Activated CD8-positive, alpha-beta memory T cell treated with anti-CD3 and anti-CD28 coated beads, Interleukin-2, amount 50 U/mL, for 48 hours (primary cell): ENCODE measurements at places on chromosomes 3 and 15.

DNA sequence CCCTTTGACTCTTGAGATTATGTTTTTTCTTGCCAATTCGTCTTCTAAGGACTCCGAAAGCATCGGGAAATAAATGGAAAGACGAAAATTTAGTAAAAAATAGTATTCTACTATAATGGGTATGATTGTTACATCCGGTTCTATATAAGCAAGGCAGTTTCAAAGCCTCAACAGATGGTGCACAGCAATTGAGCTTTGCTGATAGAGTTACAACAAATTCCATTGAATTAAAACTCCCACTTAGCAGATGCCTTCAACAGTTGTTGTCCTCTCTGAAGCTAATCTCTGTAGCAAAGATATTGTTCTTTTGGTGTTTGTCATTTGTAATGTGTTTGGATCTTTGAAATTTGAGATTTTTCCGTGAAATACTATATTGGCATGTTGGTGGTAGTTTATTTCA is 16.1 kb upstream of the GHSR start:
- DNase-seq, result no peak

DNA sequence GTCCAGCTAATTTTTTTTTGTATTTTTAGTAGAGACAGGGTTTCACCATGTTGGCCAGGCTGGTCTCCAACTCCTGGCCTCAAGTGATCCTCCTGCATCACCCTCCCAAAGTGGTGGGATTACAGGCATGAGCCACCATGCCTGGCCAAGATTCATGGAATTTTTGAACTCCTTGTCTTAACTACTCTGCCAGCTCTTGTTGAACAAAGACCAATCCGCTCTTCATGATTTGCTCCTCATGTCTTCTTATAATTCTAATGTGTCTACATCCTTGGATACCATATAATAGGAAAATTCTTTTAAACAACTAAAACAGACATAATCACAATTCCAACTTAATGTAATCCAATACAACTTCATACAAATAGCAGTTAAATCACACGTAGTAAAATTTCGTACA is 21.3 kb downstream of the UBA5 start:
- no peak for DNase-seq

GRCh38 chr15:76199106-76200082 is 111.9 kb downstream of the ETFA start:
- no peak for DNase-seq

GRCh38 chr3:127628788-127629466 is at the start of gene PODXL2:
PODXL2 (plus strand) TSS chr3:127629185; CDS start chr3:127629220, 35 bp downstream.
- DNase-seq, result no peak

- no peak for DNase-seq
Observed at GRCh38 chr3:111910806-111911205, 51.7 kb downstream of the PHLDB2 start.

DNA sequence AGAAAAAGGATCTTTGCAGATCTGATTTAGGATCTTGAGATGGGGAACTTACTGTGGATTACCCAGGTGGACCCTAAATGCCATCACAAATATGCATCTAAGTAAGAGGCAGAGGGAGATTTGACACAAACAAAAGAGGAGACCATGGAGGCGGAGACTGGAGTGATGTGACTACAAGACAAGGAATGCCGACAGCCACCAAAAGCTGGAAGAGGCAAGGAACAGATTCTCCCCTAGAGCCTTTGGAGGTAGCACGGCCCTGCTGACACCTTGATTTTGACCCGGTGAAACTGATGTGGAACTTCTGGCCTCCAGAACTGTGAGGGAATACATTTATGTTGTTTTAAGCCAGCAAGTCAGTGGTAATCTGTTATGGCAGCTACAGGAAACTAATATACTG is 44.0 kb downstream of the GASK1A start:
- no peak for DNase-seq

DNA sequence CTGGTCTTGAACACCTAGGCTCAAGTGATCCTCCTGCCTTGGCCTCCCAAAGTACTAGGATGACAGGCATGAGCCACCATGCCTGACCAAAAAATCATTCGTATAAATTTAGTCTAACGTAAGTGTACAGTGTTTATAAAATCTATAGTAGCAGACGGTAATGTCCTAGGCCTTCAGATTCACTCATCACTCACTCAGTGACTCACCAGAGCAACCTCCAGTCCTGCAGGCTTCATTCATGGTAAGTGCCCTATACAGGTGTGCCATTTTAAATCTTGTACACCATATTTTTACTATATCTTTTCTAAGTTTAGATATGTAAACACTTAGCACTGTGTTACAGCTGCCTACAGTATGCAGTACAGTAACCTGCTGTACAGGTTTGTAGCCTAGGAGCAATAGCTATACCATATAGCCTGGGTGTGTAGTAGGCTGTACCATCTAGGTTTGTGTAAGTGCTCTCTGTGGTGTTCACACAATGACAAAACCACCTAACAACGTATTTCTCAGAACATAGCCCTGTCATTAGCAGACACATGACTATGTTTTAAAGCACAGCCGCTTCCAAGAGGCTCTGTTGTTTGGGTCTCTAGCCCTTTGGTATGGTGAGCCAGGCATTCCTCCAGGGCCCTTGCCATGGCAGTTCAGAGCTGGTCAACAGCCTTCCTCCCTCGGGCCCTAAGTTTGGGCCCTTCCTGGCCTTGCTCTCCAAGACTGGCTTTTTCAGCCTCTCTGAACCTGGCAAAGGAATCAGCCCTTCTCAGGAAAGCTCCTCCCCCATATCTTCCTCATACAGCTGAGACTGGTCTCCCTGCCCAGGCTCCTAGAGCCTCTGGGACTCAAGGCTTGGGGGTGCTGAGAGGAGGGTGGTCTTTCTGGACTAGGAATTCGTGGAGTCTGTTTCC is 1.9 kb upstream of the CCDC9B start:
- DNase-seq, result no peak

DNA sequence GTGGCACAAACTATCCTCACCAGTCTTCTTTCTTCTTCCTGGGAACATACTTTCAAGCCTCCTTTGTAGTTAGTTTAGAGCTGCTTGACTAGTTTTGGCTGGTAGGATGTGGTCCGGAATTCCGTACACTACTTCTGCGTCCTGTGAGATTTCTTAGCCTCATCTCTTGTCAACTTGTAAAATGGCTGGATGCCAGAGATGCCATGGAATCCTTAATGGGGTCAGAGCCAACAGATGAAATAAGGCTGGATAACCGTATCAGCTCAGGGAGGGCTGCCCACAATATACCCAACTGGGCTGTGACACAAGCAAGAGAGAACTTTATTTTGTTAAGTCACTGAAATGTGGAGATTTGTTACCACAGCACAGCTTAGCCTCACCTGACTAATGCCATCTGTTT is 466.9 kb upstream of the MDFIC2 start:
- DNase-seq, result no peak

GRCh38 chr15:61489571-61489970 is 260.5 kb upstream of the RORA start:
- DNase-seq, result no peak

DNA sequence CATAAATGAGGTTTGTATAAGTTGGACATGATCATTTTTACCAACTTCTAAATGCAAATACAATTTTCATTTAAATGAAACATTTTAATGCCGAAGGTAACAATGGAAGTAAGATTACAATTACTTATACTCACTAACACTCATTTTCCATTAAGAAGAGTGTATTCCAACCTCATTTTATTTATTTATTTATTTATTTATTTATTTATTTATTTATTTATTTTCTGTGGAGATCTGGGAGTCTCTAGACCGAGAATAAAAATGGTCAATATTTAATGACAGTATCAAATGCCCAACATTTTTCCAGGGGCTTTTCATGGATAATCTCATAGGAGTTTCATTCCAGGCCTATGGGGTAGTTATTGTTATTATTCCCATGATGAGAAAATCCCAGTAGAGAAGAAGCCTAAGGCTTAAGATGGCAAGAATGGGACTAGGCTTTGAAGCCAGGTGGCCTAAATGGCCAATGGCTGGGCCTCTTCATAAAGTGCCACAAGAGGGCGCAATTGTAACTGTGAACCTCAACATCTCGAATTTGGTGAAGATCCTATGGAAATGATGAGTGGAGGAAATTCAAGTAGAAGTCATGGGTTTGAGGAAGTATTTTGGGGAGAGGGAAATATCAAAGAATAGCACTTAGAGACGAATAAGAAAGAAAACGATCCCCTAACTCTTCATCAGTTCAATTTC is 21.3 kb downstream of the VGLL3 start:
- DNase-seq, result no peak

- DNase-seq, result no peak
Observed at GRCh38 chr3:89300981-89301380, 193.6 kb downstream of the EPHA3 start.

GRCh38 chr3:127796831-127797150 is 25.5 kb downstream of the MGLL start:
- DNase-seq, result no peak

DNA sequence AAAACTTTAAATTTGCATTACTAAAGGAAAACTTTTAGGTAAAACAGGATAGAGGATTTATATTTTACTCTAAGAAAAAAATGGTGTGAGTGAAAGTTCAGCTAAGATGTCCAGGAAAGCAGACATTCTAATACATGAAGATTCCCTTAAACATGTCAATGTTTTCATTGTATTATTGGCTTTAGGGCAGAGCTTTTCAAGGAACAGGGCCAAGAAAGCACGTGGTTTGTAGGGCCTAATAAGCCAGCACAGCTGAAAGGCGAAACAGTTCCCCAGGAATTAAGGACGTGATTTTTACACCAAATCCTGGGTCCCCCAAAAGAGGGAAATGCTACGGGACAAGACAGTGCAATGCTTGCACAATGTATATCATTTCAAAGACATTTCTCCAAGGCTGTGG is 48.6 kb upstream of the MKRN3 start:
- no peak for DNase-seq

GRCh38 chr15:25743548-25744275 is 119.4 kb downstream of the ATP10A start:
- DNase-seq, result no peak

GRCh38 chr15:59150185-59150584 is 45.2 kb downstream of the CCNB2 start:
- DNase-seq, result no peak

DNA sequence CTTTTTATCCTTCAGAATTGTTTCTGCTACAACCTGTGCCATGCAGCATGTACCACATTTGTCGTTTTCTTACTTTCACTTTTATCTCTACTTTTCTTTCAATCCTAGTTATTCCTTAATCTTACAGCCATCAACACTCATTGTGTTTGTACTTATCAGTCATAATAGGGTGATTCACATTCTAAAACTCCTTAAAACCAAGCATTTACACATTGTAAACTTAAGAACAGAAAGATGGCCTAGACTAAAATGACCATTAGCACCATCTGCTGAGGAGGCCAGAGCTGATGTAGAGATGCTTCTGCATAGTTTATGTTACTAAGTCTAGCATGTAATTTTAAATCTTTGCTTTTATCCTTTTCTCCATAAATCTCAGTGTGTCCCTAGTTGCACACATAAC is 25.5 kb downstream of the EIF2AK4 start:
- no peak for DNase-seq

GRCh38 chr3:13621381-13622221 is 72.7 kb downstream of the FBLN2 start:
- DNase-seq, result peak; percentile 66

DNA sequence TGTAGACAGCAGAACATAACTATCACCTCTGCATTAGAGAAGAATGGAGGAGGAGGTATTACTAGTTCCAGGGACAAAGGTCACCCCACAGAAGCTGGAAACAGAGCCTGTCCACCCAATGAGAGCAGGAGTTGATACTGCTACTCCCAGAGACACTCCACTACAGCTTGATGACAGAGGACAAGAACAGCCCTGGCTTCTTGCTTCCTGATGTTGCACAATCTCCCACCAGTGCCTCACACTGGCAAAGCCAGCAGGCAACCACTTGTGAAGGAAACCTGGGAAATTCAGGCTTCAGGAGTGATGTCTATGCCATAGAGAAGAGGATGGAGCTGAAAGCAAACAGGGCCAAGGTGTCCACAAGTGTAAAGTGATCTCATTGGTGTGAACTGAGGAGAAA is 78.0 kb upstream of the POU1F1 start:
- DNase-seq, result no peak

- DNase-seq, result peak; percentile 53
Observed at GRCh38 chr15:41969851-41970431, 2.4 kb downstream of the EHD4 start.

DNA sequence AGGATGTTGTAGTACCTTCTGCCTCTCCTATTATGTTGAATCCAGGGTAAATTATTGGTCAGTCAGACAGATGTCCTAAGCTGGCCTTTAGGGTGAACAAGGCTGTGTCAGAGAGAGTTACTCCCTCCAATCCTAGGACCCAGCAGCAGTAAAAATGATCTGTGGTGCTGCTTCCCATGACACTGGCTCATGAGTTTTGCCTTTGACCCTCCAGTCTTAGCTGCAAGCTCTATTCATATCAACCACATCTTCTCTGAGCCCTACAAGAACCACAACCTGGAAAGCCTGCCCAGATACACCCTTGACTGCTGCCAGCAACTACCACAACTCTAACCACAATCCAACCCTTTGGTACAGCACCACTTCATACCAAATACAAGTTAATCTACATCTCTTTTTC is 27.2 kb upstream of the PHLDB2 start:
- no peak for DNase-seq

DNA sequence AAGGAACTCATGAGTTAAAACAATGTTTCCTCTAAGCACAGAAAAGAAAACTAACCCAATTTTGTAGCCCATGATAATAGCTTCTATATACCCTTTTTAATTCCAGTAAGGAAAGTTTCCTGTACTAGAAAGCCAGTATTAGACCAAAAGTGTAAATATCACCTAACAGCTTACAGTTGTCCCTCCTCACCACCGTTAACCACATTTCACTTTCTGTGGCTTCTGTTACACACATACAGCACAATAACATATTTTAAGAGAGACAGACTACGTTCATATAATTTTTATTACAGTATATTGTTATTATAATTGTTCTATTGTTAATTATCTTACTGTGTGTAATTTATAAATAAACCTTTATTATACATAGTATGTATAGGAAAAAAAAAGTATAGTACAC is 74.1 kb downstream of the ZNF280D start:
- no peak for DNase-seq

GRCh38 chr3:98404010-98404409 is 13.5 kb downstream of the OR5K3 start:
- no peak for DNase-seq

DNA sequence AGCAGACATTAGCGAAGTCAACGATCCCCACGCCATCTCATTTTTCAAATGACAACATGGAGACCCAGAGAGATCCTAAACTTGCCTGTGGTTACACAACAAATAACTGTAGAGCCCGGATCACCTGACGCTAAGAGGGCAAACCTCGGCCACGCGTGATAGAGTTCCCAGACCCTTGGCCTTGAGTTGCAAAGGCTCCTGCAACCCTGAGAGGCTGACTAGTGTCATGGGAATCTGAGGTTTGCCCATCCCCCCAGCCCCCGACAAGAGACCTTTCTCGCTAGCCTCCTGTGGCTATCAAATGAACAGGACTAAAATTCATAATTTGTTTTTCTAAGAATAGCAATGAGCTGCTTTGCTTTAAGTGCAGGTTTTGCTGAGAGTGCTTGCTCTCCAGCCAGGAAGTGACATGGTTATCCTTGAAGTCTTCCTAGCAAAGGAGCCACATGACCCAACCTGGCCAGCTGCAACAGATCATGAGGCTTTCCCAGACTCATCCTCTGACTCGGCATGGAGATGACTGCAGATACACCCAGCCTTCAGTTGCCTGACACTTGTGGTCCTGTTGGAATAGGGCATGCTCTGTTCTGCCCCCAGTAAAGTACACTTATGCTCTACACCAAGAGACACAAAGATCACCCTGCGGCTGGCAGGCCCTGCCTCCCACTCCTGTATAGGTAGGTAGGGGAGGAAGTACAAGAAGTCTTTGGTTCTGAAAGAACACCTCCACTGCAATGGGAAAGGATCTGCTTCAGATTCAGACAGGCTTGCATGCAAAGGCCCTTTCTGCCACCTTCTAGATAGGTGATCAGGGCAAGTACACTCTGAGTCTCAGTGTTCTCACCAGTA is 36.0 kb downstream of the MCF2L2 start:
- no peak for DNase-seq
